ENCODE measurements at places on chromosomes 7 and 10. TPM values are rescaled to one million over a fixed set of nuclear protein-coding genes. Genes with fewer than 3 reads are reported as not detected.
A peak's percentile ranks its signal among the peaks of the same experiment; 100 is the strongest.

GRCh38 chr7:132646052-132646451 lies 69.8 kb upstream of the PLXNA4 start:
- no peak for DNase-seq

DNA sequence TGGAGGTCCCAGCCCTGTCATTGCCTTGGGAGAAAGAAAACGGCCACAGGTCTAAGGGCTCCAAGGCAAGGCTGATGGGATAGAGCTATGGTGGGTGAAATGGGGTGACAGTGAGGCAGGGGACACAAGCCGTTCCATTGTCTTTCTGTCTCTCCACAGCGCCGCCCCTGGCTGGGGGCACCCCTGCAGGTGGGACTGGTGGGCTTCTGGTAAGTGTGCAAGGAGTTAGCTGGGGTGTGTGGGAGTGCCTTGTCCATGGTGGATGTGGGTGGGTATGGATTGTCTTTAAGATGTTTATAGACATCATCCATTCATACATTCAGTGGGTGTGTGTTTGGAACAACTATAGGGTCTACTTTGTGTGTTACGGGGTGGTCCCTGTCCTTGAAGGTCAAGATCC lies 7.5 kb downstream of the SFXN3 start:
- DNase-seq = no peak

DNA sequence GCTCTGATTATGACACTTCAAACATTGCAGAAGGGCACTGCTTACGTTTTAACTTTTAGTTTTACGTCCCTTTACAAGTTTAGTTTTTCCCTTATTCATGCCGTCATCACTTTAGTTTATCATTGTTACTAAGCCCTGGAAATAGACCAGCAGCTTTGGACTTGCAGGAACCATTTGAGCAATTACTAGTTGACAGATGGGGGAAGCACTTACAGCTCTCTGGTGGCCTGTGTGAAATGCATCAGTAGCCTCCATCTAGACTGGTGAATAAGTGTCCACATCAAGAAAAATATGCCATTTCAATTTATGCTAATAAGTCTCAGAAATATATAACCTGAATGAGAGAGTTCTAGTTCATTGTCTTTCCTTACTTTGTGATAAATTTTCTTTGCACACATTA lies 194.9 kb upstream of the GRM3 start:
- DNase-seq = no peak

CHRM2 gene
- 0.05 TPM for total RNA-seq

- peak; percentile 62 for DNase-seq
Observed at GRCh38 chr10:121696854-121697253, 98.6 kb upstream of the FGFR2 start.

DNA sequence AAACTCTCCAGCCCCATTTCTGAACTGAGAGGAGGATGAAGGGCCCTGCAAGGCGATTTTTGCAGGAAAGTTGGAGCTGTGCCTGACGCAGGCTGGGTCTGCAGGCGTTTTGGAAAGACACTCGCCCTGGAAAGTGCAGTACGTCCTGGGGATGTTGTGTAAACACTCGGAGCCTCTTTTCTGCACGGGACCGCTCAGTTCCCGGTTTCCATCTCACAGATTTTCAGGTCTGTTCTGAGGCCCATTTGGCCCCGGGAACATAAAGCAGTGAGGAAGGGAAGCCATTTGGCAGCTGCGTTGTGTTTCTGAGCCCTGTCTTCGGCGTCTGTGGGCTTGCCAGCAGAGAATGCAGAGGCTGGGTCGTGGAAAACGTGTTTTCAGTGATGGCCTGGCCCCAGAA lies 655.0 kb upstream of the MGMT start:
- no peak for DNase-seq

NME8 gene
- not detected for total RNA-seq

DNA sequence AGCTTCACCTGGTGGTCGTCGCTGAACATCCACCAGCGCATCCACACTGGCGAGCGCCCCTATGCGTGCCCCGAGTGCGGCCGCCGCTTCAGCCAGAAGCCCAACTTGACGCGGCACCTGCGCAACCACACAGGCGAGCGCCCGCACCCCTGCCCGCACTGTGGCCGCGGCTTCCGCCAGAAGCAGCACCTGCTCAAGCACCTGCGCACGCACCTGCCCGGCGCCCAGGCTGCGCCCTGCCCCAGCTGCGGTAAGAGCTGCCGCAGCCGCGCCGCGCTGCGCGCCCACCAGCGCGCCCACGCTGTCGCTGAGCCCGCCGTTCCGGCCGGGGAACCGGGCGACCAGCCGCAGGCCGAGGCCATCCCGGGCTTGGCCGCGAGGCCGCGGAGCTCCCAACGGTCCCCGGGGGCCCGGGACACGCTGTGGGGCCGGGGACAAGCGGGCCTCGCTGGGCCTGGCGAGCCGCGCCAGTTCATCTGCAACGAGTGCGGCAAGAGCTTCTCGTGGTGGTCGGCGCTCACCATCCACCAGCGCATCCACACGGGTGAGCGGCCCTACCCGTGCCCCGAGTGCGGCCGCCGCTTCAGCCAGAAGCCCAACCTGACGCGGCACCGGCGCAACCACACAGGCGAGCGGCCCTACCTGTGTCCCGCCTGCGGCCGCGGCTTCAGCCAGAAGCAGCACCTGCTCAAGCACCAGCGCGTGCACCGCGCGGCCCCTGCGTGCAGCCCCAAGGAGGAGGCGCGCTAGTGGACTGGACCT lies 18.4 kb downstream of the ZNF775 start:
- DNase-seq = no peak

PON1 gene
- 0.16 TPM for total RNA-seq

- DNase-seq = no peak
Observed at GRCh38 chr10:50679149-50679548, 55.4 kb upstream of the SGMS1 start.

DNA sequence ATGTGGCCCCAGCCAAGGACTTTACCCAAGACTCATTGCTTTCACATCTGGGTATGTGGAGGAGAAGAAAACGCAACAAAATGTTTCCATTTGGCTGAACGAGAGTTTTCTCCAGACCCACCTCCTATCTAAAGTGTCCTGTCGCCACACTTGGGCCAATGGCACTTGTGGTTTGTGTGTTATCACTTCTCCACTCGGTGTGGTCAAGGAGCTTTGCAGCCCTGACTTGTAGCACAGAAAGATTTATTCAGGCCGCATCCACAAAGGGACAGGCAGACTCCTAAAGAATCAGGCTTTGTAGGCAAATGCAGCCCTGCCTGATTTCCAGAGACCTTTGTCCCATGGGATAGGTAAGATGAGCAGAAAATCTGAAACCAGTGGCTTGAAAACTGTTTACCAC lies 12.8 kb upstream of the LRRC4 start:
- DNase-seq = no peak

DNA sequence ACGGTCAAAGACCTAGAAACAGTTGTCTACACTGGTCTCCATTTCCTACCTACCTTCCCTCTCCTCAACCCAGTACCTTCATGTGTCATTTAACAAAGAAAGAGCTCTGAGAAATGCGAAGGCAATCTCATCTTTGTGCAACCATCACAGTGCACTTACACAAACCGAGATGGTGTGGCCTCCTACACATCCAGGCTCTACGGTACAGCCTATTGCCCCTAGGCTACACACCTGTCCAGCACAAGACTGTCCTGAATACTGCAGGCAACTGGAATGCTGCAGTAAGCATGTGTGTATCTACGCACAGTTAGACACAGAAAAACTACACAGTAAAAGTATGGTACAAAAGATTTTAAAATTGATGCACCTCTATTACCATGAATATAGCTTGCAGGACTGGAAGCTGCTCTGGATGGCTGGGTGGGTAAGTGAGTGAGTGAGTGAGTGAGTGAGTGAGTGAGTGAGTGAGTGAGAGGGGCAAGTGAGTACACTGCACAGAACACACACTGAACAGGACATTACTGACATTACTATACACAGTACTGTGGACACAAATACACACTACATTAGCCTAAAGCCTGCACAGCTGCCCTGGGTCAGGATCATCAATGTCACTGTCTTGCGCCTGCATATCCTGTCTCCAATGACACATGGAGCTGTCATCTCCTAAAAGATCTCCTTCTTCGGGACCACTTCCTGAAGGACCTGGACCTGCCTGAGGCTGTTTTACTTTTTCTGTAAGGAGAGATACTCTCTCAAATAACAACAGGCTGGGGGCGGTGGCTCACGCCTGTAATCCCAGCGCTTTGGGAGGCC lies 18.5 kb downstream of the ITGB1 start:
- DNase-seq = no peak

Measured in SK-MEL-5 (cell line).